ENCODE measurements at places on chromosomes 13 and 19.

DNA sequence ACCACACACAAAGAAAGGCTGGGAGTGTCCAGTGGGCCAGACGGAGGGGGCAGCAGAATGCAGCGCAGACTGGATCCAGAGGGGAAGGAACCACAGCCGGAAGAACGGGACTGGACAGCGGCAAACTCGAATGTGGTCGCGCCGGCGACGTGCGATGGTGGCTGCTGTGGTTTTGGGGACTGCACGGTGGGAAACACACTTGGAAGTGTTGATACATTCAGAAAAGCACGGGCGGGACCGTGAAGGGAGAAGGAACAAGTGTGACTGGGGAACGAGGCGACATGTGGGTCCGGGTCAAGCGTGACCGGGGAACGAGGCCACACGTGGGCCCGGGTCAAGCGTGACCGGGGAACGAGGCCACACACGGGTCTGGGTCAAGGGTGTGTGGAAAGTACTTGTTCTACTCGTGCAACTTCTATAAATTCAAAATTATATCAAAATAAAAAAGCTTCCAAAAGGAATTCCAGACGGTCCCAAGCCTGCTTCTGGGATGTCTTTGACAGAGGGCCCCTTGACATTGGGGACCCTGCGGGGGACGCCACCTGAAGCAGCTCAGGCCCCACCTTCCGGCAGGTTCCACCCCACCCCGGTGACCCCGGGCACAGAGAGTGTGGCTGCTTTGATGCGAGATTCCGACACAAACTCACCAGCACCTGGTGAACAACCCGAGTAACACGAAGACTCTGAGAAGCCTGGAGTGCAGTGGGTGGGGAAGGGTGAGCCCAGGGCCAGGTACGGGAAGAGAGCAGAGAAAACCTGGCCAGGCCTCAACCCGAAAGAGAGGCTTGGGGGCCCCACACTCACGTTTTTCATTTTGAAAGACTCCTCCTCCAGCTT is 25.1 kb upstream of the C13orf46 start:
- DNase-seq = no peak

- DNase-seq = no peak
Measured at GRCh38 chr13:99399623-99399974, 92.4 kb upstream of the GPR183 start.

GRCh38 chr19:2015608-2015950 is at the start of gene BTBD2:
Gene BTBD2, minus strand, starts transcription at chr19:2015714. Its CDS starts 11 bp downstream, at chr19:2015703.
- DNase-seq = no peak

- no peak for DNase-seq
Measured at GRCh38 chr13:44169018-44169911, 204.4 kb upstream of the SERP2 start.

GRCh38 chr19:14559916-14560775 is 11.7 kb downstream of the NDUFB7 start:
- DNase-seq = no peak

GRCh38 chr19:28521614-28522544 is 691.1 kb downstream of the UQCRFS1 start:
- no peak for DNase-seq

DNA sequence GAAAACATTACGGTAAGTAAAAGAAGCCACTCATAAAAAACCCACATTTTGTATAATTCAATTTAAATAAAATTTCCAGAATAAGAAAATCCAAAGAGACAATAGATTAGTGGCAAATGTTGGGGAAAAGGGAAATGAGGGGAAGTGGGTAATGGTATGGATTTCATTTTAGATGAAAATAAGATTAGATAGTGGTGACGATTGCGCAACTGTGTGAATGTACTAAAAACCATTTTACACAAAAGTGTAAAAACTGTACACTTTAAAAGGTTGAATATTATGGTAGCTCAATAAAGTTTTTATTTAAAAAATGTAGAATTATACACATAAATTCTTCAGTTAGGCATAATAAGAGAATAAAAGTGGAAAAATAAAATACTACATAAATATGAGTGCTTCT is 3.7 kb downstream of the MBD3L1 start:
- no peak for DNase-seq

DNA sequence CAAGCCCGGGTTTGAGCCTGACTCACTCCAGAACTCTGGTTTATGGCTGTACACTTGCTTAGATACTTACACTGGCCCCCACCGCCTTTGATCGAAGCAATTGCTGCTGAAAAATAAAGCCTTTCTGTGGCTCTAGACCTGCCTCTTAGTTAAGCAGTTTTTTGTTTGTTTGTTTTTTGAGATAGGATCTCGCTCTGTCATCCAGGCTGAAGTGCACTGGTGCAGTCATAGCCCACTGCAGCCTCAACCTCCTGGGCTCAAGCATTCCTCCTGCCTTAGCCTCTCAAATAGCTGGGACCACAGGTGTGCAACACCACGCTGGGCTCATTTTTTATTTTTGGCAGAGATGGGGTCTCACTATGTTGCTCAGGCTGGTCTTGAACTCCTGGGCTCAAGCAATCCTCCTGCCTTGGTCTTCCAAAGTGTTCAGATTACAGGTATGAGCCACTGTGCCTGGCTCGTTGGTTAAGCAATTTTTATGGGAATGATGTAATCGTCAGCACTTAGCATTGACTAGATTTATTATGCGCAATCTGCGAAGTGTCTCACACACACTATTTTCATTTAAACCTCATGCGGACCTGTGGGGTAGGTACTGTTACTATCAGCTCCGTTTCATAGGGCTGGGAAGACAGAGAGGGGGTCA is 22.2 kb downstream of the PPP2R1A start:
- peak; percentile 24 for DNase-seq

DNA sequence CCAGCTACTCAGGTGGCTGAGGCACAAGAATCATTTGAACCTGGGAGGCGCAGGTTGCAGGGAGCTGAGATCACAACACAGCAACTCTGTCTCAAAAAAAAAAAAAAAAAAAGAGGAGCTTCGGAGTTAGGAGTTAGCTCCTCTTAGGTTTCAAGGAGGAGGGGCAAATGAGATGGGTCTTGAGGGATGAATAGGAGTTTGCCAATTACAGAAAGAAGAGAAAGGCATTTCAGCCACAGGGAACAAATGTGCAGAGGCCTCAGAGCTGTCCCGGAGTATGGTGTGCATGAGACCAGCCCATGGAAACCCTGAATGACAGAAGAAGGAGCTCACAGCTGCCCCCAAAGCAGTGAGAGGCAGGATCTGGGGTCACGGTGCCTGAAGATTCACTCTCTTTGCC is 24.6 kb downstream of the TLE2 start:
- no peak for DNase-seq

DNA sequence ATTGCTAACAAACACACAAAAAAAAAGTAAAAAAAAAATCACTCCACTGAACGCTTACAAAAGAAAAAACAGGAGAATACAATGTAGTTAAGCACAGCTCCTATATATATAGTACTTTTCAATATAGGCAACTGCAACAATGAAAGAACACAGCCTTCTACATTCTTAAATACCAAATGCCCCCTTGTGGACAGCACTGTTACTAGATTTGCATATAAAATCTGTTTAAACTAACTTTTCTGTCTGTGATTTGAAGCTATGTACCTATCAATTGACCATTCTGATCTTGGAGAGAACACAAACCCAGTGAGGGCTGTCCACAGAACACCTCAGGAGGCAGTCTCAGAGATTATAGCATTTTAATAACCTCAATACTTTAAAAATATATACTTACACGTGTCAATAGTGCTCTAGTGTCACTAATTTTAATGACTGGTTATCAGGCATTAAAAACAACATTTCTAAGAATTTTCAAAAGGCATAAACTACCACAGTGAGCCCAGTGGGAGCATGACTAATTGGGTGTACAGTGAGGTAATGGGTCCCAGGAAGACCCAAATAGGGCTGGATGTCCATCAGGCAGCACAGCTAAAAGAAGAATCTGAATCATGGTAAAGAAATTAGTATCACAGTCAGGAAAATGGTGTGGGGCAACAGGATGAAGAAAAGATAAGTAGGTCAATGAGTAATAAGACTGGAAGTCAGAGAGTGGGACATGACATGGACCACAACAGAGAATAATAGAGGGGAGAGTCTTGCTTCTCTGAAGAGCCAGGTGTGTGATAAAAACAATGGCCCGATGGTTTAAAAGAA is 22.2 kb downstream of the CCDC169 start:
- no peak for DNase-seq

GRCh38 chr13:30121666-30122065 is 185.7 kb downstream of the KATNAL1 start:
- DNase-seq = peak; percentile 18

DNA sequence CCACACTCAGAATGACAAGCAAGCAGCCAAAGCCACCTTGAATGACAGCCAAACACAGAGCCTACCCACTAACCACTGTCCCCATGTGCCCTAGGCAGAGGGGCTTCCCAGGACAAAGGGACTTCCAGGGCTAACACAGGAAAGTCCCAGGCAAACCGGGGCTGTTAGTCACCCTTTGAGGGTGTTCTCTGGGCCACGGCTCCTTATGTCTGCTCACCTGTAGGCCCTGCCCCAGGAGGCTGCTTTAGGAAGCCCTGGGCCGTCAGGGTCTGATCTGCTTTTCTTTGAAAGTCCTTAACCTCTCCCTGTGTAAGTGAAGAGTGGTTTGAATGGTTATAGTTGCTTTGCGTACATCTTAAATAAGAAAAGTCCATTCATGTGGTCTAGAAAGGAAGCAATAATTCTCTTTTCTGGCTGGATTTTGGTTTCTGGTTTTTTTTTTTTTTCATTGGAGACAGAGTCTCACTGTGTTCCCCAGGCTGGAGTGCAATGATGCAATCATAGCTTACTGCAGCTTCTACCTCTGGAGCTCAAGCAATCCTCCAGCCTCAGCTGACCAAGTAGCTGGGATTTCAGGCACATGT is 161.4 kb downstream of the EFNB2 start:
- no peak for DNase-seq

DNA sequence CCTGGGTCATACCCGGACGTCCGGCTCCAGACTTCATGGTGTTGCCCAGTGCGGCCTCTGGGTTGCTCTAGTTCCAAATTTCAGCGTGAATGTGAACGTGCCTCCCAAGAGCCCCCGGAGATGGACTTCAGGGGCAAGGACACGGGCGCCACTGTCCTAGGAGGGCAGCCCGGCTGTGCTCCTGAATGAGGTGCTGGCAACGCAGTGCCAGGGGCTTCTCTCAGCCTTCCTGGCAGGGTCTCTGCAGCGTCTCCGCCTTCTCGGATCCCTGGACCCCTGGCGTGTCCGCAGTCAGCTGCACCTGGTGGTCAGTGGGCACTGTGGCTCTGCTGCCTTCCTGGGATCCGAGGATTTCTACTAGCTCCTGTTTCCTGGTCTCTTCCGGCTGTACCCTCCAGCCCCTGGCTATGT is 101.7 kb upstream of the MCF2L start:
- DNase-seq = peak; percentile 78

GRCh38 chr19:33139165-33139564 is 7.3 kb downstream of the WDR88 start:
- no peak for DNase-seq

DNA sequence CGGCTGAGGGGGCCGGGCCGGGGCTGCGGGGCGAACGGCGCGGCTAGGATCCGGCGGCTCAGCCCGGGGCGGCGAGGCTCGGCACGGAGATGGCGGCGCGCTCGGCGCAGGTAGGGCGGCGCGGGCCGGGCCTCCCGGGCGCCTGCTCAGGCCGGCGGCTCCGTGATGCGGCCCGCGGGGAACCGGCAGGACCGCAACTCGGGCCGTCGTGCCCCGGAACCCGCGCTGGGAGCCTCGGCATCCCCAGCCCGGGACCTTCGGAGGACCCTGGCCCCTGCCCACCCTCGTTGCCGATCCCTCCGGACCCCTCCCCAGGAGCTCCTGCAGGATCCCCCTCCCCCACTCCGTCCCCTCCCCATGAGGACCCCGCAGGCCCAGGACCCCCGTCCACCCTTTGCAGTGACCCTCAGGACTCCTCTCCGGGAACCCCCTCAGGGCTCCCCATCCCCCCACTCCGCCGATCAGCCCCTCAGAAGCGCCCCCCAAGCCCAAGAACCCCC is 304 bp downstream of the EVI5L start:
- no peak for DNase-seq

DNA sequence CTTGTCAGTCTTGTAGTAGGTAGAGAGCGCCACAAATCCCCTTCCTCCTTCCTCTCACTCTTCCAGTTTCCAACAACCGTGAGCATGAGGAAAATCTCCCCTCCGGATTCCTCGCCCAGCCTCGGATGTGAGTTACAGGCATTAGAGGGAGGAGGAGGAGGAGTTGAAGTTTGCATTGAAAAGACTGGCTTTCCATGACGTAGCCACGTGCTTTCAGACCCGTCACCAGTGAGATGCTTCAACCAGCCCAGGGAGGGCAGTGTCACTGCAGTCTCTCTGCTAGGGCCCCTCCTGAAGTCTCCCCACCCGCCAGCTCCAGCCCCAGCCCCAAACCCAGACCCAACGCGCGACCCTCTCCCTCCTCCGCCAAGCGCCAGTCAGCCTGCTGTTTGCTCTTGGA is 442 bp upstream of the FGF14 start:
- DNase-seq = no peak

DNA sequence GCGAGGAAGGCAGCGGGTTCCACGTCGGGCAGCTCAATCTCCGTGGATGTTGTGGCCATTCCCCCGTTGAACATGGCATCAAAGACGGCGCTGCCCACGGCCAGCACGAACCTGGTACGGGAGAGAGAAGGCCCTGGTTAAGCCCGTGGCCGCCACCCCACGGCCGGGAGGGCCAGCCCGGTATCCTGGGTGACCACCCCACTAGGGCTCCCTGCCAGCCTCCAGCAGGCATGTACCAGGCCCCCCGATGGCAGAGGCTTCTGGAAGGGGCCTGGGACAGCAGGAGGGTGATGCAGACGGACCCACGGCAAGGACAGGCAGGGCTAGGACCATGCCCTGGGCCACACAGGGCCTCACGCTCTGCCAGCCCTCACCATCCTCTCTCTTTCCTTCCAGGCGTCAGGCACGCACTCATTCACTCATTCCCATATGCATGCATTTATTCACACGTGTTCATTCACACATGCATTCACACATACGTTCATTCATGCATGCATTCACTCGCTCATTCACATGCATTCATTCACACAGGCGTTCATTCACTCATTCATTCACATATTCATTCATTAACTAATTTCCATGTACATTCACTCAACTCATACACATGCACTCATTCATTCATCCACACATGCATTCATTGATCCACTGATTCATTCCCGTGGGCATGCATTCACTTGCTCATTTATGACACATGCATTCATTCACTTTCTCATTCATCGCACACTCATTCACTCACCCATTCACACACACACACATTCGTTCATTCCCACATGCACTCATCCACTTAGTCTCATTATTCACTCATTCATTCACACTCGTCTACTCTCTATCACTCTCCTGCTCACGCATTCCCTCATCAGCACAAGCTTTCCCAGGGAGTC is 17.9 kb downstream of the BTBD2 start:
- DNase-seq = no peak

GRCh38 chr13:42760951-42761350 is 20.4 kb upstream of the FAM216B start:
- DNase-seq = no peak

DNA sequence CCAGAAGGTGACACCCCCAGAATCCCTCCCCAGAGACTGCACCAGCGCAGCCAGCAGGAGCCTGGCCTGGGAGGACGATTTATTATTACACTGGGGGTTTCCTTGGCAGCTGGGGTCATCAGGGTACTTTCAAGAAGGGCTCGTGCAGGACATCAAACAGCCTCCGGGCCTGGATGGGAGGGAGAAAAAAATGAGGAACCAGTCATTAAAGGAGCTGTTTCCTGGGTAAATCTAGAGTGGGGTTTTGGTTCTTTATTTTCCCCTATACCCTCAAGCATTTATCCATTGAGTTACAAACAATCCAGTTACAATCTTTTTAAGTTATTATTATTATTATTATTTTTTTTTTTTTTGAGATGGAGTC is 3.1 kb downstream of the POLR1G start:
- no peak for DNase-seq

GRCh38 chr13:106690779-106691178 is 122.8 kb upstream of the ARGLU1 start:
- DNase-seq = no peak

- DNase-seq = no peak
Measured at GRCh38 chr19:47497821-47498520, 14.0 kb upstream of the KPTN start.

Data from mesenteric fat pad (tissue), 1 donor.